Stimulated activated CD4-positive, alpha-beta T cell treated with anti-CD3 and anti-CD28 coated beads, Interleukin-1b, Interleukin-23, amount 100 ng/mL, for 1 hour (primary cell): ENCODE measurements at places on chromosomes 2 and 18.

DNA sequence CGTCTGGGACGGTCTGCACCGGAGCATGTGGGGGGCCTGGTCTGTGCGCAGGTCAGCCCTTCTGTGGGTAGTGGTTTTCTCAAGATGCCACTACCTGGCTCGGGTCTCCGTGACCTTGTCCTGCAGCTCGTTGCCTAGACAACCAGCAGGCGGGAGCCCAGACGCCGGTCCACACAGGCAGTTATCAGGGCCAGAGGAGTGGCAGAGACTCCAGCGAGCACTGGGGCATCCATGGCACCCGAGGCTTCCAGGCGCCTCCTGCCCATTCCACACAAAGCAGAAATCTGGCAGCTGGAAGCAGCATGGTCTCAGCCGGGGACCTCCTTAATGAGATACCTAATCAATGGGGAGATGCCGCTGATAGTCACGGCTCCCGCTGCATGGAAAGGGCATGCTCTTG is 156.1 kb downstream of the FAM210A start:
- no peak for DNase-seq

DNA sequence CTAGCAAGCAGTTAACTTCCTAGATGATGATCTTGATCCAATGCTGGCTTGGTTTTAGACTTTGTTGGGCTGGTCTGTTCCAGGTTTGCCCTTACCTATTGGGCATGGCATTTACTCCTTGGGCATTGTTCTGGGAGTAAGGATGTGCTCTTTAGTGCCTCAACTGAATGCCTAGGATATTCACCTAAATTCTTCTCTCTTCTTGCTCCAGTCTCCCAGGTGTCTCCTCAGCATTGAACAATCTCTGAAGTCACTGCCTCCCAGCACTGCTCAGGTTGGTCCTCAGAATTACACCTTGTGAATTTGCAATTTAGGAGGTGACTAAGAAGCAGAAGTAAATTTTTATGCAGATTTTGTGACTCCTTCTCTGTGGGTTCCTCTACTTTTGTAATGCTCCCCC is 307.7 kb upstream of the COL3A1 start:
- DNase-seq, result no peak

DNA sequence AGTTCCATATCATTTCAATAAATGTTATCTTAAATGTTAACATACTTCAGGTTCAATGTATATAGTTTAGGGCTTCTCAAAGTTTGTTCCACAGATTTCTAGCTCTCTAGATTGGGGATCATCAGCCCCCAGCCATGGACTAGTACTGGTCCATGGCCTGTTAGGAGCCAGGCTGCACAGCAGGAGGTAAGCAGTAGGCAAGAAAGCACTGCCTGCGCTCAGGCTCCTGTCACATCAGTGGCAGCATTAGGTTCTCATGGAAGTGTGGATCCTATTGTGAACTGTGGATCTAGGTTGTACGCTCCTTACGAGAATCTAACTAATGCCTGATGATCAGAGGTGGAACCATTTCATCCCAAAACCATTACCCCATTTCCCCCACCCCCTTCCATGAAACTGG is 531.1 kb downstream of the PARD3B start:
- no peak for DNase-seq

DNA sequence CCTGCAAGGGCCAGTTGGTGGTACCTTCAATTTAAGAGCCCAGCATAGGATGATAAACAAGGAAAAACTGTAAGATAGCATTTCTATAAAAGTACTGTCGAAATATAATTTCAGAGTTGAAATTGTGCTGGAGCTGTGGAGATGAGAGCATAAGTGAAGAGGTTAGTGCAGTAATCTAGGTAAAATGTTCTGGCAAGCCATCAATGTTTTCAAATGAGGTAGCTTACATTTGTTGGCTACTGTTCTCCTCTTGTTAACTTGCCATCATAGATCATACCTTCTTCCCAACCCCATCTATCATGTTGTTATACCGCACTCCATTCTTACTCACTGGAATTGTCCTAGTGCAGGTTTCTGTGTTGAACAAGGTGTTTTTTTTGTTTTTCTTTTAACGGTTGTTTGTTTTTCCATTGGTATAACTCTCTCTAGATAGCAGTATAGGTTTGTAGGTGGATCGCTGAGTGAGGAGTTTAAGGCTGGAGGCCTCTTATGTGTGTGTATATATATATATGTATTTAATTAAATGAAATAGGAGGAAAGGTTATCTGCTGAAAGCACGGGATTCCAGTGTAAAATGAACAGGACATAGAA is 40.5 kb downstream of the EHBP1 start:
- DNase-seq, result no peak

DNA sequence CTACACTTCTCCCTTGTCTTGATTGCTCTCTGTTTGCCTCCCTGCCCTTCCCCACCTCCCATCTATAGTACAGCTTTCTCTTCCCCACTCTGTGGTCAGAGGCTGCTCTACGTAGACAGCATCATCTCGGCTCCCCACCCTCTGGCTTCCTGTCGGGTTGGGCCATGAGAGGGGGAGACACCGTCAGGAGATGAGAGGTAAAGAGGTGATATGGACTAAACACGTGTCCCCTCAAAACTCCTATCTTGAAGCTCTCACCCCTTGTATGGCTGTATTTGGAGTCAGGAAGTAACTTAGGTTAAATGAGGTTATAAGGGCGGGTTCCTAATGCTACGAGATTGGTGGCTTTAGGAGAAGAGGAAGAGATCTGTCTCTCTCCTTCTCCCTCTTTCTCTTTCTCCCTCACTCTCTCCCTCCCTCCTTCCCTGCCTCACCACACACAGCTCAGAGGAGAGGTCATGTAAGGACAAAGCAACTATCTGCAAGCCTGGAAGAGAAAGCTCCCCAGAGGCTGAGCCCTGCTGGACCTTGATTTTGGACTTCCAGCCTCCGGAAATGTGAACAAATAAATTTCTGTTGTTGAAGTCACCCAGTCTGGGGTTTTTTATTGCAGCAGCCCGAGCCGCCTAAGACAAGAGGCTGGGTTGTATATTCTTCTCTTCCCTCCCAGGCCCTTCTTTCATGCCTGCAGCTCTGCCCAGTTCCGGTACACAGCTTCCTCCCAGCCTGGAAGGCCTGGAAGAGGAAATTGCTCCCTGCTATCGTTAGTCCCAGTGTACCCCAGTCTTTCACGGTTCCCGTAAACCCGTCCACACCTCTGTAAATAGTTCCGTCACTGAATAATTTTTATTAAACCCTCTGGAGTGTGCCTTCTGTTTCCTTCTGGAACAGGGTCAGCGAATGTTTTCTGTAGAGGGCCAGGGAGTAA is 138.0 kb downstream of the AKAIN1 start:
- DNase-seq, result no peak

DNA sequence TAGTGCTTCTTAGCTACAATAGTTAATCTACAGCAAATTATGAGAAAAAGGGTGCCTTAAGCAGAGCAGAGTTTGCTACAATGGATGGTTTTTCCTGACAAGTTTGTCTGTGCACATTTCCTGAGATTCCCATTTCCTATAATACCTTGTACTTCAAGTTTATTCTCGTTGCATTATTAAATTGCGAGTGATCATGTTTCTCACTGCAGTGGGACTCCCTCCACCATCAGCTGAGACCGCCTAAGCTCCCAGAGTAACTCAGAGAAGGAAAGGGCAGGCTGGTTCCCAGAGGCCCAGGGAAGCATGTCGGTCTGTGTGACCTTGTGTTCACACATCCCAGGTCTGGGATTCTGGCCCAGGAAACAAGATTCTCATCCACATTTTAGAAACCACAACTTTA is 162.1 kb downstream of the ARL4C start:
- no peak for DNase-seq

GRCh38 chr18:58928386-58928785 is 63.7 kb downstream of the ZNF532 start:
- no peak for DNase-seq

GRCh38 chr18:24979235-24979634 is 372.7 kb downstream of the ZNF521 start:
- DNase-seq, result no peak

DNA sequence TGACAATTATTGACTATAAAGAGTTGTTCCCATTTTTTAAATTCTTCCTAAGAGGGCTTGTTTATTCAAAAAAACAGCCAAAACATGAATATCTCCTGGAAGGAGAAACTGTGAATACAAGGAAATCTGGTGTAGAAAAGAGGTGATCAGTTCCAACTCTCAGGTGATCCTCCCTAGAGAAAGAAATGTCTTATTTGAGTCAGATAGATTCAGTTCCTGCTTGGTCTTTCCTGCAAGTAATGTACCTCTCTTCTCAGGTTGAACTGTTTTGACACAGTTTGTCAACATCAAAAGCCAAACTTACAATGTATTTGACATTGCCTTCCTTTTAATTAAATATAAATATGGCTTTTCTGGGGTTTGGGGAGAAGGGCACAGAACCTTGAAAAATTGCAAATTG is 567.4 kb downstream of the ARHGAP15 start:
- no peak for DNase-seq

GRCh38 chr18:35803551-35803950 is 168.9 kb upstream of the RMP24 start:
- DNase-seq, result no peak

DNA sequence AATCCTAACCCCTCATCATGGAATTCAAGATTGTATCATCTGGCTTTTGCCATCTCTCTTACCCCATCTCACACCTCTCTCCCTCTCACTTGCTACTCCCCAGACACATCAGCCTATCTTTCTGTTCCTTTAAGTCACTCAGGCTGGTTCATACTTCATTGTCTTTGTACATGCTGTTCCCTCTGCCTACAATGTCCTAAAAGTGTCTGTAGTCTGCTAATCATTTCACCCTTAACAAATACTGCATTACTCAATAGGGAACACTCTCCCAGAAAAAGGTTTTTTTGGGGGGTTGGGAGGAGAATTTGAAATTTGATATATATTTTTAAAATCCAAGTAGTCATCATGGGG is 146.2 kb upstream of the KLF7 start:
- DNase-seq, result no peak

DNA sequence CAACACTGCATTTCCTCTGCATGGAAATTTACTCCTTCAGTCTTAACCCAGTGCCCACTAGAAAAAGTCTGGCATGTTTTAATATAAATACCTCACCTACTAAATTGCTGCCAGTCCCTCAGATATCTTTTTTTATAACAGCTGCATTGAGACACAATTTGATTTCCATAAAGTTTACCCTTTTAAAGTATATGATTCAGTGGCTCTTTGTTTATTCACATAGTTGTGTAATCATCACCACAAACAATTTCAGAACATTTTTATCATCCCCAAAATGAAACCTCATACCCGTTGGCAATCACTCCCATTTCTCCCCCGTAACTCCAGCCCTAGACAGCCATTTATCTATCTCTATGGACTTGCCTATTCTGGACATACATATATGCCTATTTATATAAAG is 17.0 kb upstream of the FRZB start:
- DNase-seq, result no peak

DNA sequence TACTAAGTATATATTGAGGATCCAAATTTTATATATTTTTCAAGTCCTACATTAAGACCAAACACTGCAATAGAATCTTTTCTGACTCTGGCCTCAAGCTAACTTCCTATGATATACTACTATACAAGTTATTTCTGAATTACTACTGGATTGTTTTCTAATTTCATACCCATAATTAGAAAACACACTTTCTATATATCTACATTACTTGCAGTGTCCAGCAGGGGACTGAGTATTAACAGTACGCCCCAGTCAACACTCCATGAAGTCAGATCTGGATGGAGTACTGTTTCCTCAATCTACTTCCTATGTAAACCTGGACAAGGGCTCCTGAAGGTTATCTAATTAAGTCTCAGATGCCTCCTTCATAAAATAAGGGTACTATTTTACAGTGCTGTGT is 26.5 kb downstream of the RMP24 start:
- no peak for DNase-seq

DNA sequence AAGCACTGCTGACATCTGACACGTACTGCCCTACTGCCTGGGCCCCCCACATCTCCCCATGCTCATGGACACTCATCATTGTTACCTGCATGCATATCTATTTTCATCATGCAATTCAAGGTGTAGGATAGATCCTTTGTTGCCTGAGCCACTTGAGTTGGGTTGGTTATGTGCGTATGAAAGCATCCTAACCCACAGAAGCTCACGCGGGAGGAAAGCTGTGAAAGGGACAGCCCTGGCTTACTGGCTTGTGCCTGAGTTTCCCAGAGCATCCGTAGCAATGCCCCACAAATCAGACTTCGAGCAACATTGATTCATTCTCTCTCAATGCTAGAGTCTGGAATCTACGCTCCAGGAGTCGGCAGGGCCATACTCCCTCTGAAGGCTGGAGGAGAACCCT is 285.5 kb downstream of the PHLPP1 start:
- DNase-seq, result no peak

- DNase-seq, result no peak
These were observed 162.9 kb downstream of the MTCL1 start for GRCh38 chr18:8868276-8868675.

GRCh38 chr2:61707984-61708852 is 145.6 kb downstream of the FAM161A start:
- no peak for DNase-seq

DNA sequence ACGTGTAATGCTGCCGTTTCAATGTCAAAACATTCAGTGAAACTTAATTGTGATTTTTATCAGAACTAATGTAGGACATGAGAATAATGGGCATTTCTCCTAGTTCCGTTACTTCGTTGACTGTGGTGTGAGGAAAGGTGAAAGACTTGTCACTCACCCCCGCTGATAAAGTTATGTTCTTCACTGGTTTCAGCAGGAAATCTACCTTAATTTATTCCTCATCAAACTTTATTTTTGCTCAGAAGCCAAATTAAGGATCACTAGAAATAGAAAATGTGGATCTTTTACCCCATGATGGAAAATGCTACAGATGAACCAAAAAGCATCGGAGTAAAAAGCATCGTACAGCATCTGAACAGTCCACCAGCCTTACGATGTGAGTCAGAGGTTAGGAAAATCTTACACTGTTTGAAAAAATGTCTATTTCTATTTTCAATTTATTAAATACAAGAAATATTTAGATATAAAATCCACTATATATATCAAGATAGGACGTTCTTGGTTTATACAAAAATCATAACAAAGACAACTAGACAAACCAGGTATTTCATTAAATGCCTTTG is 1.0 kb upstream of the ROCK1 start:
- no peak for DNase-seq

GRCh38 chr2:240960309-240960970 is 38.0 kb upstream of the SNED1 start:
- no peak for DNase-seq

DNA sequence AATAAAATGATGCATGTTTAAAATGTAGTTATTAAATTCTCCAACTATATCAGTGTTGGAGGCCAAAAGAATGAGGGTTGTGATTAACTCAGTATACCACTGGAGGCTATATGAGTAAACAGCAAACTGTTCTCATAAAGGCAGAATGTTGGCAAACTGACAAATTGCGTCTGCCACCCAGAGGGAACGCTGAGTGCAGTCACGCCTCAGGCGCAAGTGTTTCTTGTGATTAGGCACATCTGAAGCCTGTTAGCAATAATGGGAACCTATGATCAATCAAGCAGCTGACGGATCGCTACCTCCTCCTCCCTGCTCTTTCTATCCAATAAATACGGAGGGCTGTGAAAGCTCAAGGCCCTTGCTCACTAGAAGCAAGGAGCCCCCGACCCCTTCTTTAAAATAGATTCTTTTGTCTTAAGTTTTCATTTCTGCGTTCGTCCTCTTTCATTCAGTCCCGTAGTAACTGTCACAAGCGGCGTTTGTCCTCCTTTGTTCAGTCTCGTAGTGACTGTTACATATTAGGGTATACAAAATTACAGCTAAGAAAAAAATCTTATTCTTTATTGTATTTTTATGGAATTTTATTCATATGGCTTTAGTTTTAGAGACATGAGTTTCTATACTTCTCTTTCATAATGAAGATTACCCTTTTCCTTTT is 16.3 kb upstream of the RMND5A start:
- no peak for DNase-seq

- DNase-seq, result no peak
These were observed 1410.3 kb upstream of the LRRTM1 start for GRCh38 chr2:81714817-81715216.

GRCh38 chr2:165289069-165289468 is 49.9 kb downstream of the SCN2A start:
- no peak for DNase-seq
